ENCODE measurements at places on chromosomes 2 and 18. TPM values are rescaled to one million over a fixed set of nuclear protein-coding genes. Genes with fewer than 3 reads are reported as not detected.

- DNase-seq = no peak
These were observed 143.9 kb downstream of the CTIF start for GRCh38 chr18:48682768-48683167.

The PLCD4 gene
- total RNA-seq = 5.8 TPM

The XDH gene
- total RNA-seq = not detected

- no peak for DNase-seq
These were observed 47.4 kb downstream of the CAVIN2 start for GRCh38 chr2:191799526-191799925.

The L3MBTL4 gene
- 1.0 TPM for total RNA-seq

The IL37 gene
- total RNA-seq = not detected

The HOXD8 gene
- total RNA-seq = 4.0 TPM

GRCh38 chr18:75802681-75803080 lies 375.2 kb upstream of the SMIM21 start:
- no peak for DNase-seq

DNA sequence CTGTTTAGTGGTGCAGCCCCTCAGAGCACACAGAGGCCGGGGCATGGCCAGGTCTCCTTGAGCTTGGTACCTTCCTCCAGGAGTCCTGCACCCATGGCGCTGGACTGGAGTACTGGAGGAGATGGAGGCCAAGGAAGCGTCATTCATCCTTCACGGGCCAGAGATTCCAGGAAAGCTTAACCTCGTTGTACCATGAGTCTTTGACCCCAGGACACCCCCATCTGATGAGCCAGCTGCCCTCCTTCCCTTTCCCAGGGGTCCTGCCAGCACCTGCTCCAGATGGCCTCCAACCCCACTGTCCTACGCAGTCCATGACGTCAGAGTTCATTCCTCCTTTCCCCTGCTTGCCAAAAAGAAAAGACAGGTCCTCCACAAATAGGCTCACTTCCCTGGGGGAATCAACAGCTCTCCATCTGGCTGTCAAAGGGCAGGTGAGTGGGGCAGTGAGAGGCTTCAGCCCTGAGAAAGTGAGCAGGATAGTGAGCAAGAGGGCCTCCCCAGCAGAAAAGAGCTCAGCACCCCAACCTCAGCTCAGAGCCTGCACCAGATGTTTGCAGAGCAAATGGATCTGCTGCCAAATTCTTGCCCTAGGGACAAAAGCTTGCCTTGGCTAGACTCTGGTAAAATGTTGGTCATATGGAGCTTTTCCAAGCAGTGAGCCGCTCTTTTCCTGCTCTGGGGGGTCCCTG lies 4.5 kb upstream of the NPPC start:
- no peak for DNase-seq

The CFAP65 gene
- not detected for total RNA-seq

- DNase-seq = peak; percentile 62
These were observed 86.1 kb upstream of the UXS1 start for GRCh38 chr2:106280224-106280623.

GRCh38 chr18:44988821-44989587 lies 308.3 kb downstream of the SETBP1 start:
- no peak for DNase-seq

DNA sequence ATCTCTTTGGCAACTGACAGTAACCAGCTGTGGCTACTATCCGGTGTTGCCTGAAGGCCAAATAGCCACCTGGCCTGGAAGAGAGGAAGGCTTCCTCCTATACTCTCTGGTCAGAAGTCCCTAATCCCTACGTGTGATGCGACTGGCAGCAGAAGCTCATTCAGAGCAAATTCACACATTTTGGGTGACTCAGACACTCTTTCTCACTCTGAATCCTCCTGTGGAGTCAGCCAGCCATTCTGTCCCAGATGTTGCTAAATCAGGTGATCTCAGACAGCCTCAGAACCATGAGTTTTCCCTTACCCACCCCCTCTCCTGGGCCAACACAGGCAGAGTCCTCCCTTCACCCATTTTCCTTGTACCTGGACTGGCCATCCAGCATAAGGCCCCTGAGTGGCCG lies 34.7 kb downstream of the CFAP53 start:
- DNase-seq = no peak

DNA sequence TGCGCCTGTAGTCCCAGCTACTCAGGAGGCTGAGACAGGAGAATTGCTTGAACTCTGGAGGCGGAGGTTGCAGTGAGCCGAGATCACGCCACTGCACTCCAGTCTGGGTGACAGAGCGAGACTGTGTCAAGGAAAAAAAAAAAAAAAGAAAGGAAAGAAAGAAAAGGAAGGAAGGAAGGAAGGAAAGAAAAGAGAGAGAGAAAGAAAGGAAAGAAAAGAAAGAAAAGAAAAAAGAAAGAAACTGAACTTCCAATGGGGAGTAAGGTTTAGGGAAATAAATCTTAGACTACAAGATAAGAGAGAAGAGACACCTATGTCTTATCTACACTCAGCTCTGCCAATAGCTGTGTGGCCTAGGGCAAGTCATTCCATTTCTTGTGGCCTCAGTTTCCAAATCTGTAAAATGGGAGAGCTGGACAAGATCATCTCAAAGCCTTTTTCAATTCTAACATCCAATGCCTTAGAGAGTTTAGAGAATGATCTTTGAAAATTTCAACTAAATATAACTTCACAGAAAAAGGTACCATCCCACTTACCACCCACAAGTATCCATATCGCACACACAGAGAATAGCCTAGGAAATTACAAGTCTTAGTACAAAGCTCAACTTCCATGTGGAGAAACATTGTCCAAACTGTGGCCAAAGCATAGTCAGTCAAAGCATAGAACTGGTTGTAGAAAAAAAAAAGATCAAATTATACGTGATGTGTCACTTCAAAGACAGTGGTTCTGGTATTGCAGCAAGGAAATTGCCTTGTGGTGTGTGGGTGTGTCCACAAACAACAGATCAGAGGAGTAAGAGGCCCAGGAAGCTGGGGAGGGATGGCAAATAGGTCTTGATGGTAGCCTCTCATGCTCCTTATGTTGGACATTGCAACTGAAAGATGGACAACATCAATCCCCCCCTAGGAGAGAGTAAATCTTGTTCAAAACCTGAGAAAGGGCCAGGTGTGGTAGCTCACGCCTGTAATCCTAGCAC lies 42.4 kb downstream of the SLC14A2 start:
- DNase-seq = no peak

DNA sequence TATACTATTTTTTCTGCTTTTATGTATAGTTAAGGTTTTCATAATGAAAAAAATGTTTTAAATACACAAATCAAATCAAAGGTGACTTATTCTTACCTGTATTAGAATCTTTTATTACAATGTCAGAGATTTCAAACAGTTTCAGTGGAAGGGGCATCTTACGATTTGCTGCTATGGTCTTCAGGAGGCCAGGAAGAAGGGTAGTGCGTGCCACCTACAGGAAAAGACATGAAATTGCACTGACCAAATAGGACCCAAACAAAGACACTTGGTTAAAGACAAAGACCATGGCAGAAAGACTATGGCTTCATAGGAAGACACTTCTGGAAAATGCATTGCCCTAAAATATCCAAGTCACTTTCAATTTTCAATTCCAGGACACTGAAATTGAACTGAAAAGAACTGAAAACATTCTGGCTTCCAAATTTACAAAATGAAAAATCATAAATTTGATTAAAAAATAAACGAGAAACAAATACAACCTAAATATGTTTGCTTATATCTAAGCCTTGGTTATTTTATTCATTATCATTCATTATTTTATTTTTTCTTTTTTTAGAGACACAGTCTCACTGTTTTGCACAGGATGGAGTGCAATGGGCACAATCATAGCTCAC lies 42.1 kb downstream of the FARSB start:
- DNase-seq = no peak

Data from esophagus muscularis mucosa (tissue), 4 donors.